ENCODE measurements at places on chromosomes 13 and 19.

- DNase-seq, result no peak
These were observed 6.5 kb upstream of the IFNL2 start for GRCh38 chr19:39261704-39262103.

GRCh38 chr19:2846180-2846894, 5.1 kb downstream of the ZNF555 start:
- DNase-seq, result no peak

GRCh38 chr19:50694815-50695145, 24.8 kb downstream of the SHANK1 start:
- no peak for DNase-seq

- DNase-seq, result no peak
These were observed 1.3 kb downstream of the RFX1 start for GRCh38 chr19:14004619-14005348.

GRCh38 chr19:7645163-7645562, 8.3 kb downstream of the STXBP2 start:
- no peak for DNase-seq

GRCh38 chr13:40600149-40600751, 66.2 kb downstream of the FOXO1 start:
- DNase-seq, result no peak

- no peak for DNase-seq
These were observed 45.7 kb upstream of the RNF113B start for GRCh38 chr13:98222816-98223215.

DNA sequence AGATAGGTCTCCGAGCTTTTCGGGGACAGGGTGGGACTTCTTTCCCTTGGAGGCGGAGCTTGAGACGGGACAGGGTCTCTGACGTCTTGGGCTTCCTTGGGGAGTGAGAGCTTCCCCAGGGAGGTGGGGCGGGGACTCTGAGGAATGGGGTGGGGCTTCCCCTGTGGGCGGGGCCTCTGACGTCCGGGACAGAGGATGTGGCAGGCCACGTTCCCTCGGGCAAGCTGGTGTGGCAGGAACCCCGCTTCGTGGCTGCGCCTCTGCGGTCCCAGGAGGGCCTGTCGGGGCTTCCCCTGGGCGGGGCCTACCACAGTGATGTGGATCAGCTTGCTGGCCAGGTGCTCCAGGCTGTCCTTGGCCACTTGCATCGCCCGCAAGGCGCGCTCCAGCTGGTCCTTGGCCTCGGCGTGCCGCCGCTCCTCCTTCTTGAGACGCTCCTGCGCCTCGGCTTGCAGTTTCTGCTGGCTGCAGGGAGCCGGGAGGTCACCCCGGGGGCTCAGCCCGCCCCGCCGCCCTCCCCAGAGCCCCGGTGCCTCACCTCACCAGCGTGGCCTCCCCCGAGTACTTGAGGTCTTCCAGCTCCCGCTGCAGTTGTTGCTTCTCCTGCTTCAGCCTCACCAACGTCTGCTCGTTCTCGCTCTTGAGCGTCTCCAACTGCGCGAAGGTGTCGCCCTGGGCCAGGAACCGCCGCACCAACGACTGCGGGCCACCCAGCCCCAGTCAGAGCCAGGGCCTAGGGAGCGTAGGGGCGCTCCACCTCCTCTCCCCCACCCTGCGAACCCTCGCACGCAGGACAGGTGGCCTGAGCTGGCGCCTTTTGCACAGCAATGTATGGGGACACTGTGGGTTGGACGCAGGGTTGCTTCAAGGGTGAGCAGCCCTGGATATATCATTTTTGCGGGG, 3.3 kb upstream of the RGL3 start:
- peak; percentile 91 for DNase-seq

- no peak for DNase-seq
These were observed 3.7 kb downstream of the HRC start for GRCh38 chr19:49151267-49152118.

- DNase-seq, result no peak
These were observed 613.7 kb upstream of the GPC6 start for GRCh38 chr13:92612892-92613291.

- peak; percentile 44 for DNase-seq
These were observed 6.5 kb upstream of the OPA3 start for GRCh38 chr19:45591004-45591637.

DNA sequence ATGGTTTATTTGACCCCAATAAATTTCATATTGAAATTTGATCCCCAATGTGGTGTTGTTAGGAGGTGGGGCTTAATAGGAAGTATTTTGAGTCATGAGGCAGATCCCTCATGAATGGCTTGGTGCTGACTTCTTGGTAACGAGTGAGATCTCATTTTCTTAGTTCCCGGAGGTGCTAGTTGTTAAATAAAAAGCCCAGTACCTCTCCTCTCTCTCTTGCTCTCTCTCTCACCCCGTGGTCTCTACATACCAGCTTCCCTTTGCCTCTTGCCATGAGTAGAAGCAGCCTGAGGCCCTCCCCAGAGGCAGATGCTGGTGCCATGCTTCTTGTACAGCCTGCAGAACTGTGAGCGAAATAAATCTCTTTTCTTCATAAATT, 39.4 kb upstream of the KATNAL1 start:
- DNase-seq, result no peak

- peak; percentile 54 for DNase-seq
These were observed 288.5 kb downstream of the NALCN start for GRCh38 chr13:101127741-101128353.

GRCh38 chr19:7213628-7214323, 80.4 kb downstream of the INSR start:
- DNase-seq, result no peak

DNA sequence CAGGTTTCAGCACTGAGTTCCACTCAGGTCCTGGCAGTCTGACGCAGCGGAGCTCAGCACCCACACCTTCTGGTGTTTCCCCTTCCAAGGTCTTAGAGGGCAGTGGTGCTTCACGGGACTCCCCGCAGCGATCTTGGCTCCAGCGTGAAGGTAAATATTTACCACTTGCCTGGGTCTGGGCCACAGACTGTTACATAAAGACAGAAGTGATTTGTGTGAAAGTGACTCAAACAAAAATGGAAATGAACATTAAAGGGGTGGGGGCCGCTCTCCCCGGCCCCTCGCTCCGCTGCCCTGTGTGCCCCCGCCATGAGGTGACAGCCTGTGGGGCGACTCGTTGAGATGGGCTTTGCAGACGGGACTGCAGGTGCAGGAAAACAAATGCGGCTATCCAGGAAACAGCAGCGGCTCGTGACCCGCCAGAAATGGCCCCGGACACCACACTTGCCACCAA, 55.0 kb downstream of the GGACT start:
- DNase-seq, result no peak

DNA sequence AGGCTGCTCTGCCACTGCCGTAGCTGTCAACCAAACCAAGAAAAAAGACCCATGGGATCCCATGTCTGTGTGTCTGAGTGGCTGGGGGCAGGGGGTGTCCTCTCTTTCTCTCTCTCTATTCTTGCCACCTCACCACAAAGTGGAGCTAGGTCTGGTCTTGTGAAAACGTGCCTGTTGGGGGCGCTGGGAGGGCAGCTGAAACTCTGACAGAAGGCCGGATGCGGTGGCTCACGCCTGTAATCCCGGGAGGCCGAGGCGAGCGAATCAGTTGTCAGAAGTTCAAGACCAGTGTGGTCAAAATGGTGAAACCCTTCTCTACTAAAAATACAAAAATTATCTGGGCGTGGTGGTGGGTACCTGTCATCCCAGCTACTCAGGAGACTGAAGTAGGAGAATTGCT, 29.2 kb downstream of the ZNF146 start:
- DNase-seq, result no peak

DNA sequence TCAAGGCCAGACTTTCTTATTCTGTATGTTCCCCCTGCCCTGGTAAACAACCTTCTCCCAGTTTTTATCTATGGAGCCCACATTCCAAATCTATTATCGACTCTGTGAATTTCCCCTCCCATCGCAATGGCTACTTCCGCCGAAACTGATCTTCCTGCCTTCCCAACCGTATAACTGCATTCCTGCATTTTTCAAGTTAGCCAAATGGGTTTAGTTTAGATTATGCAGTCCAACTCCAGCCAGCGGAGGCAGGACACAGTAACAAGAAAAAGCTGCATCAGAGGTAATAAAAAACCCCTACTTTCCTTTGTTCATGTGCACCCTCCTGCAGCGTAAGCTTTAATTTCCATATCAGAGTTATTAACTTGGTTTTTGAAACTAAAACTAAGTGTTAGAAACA, 112.2 kb upstream of the ZNF91 start:
- no peak for DNase-seq

DNA sequence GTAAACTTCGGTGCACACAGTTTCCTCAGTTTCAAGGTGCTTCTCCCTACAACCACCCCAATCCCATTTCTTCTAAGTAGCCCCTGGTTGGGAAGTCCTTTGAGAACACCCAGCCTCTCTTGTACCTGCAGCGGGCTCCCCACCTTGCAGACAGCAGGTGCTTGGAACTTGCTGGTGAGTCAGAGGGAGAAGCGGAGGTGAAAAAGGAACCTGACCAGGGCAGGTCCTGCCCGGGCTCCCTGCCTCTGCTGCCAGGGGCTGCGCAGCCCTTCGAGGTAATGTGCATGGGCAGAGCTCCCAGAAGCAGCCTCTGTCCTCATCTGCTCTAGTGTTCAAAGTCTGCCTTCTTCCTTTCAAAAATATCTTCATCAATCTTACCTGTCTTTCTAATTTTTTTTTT, 274.0 kb upstream of the SOX1 start:
- no peak for DNase-seq

DNA sequence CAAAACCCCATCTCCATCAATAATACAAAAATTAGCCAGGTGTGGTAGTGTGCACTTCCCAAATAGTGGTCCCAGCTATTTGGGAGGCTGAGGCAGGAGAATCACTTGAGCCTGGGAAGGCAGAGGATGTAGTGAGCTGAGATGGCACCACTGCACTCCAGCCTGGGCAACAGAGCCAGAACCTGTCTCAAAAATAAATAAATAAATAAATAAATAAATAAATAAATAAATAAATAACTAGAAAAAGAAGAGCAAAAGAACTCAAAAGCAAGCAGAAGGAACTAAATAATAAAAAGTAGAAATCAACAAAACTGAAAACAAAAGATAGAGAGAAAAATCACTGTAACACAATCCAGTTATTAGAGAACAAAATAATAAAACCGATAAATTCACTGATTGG, 12.3 kb downstream of the ZNF585A start:
- no peak for DNase-seq

DNA sequence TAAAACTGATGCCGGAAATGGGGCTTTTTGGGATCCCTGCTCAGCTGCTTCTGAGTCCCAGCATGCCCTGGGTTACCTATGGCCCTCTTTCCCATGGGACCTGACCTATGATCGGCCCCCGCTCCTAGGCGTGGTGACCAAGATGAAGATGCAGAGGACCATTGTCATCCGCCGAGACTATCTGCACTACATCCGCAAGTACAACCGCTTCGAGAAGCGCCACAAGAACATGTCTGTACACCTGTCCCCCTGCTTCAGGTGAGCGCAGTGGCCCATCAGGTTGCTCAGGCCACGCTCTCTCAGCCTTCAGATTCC, 1.5 kb downstream of the RPS11 start:
- no peak for DNase-seq

DNA sequence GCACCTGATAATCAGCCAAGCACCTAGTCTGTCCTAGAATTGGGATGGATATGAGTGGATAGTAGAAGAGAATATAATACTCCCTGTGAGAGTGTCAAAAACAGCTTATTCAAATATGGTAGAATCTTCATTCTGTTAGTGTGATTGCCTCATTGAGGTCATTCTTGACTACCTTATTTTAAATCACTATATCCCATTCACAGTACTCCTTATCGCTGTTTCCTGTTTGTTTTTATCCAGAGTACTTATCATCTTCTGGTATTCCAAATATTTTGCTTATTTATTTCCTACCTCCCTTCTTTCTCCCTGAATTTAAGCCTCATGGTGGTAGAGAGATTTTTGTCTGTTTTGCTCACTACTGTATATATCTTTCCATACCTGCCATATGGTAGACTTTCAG, 9.9 kb downstream of the NDFIP2 start:
- DNase-seq, result no peak

DNA sequence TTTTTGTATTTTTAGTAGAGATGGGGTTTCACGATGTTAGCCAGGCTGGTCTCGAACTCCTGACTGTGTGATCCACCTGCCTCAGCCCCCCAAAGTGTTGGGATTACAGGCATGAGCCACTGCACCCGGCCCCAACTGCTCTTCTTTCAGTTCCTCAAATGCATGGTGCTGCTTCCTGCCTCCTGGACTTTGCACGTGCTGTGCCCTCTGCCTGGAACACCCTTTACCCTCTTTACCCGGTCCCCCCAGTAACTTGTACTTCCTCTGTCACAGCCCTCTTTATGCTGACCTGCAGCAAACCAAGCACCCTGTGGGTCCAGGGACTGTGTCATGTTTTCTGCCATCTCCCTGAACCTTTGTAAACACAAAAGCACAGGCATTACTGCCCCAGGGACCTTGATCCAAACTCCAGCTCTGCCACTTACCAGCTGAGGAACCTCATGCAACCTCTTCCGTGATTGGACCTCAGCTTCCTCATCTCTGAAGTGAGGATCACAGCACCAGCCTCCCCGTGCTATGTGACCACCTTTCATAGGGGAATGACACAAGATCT, 3.8 kb downstream of the BLVRB start:
- no peak for DNase-seq

DNA sequence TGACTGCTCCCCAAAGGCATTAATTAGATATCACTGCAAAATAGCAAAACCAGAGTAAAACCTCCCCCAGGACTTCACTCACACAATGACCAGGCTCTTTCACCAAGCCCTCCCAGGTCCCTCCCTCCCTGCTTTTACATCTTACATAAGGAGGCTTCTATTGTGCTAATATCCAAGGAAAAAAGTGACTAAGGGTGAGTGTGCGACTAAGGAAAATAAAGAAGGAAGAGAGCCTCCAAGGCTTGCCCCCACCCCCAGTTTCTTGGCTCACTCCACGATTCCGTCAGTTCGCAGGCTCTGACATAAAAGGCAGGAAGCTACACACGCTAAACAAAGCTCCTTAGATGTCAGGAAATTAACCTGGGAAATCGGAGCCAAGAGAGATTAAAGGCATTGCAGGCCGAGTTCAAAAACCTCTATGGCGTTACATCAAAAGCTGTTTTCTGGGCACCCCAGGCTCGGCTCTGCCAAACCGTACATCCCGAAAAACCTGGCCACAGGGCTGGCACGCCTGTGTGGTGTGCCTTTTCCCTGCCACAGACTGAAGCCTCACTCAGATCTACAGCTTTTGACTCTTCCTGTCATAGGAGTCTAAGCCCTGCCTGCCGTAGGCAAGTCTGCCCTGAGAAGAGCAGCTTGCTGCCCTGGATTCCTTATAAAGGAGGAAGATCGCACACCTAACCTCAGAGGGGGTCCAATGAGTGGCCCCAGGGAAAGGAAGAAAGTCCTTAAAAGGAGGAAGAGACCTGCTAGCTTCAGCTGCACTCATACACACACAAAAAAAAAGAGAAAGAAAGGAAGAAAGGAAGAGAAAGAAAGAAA, 67.0 kb upstream of the SERP2 start:
- no peak for DNase-seq

DNA sequence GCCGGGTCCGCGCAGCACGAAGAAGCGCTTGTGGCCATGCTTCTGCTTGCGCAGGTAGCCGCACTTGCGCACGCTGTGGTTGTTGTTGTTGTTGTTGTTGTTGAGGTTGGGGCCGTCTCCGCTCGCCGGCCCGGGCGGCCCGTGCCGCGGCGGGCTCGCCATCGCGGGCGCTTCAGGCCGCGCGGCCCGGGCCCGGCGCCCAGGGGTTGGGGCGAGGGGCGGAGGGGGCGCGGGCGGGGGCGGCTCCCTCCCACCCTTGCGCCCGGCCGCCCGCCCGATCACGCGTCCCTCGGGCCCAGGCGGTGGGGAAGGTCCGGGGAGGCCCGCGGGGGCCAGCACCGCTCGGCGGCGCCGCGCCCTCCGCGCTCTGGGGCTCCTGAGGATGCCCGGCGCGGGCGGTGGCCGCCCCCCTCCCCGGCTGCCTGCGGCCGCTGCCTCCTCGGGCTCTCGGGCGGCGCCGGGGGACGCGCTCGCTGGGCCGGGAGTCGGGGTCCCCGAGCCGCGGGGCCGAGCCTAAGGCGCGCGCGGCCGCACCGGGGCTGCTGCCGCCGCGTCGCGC, 412 bp downstream of the IRS2 start:
- DNase-seq, result no peak

Data from GM10248 (cell line).